ENCODE measurements at places on chromosomes 3 and 15.

DNA sequence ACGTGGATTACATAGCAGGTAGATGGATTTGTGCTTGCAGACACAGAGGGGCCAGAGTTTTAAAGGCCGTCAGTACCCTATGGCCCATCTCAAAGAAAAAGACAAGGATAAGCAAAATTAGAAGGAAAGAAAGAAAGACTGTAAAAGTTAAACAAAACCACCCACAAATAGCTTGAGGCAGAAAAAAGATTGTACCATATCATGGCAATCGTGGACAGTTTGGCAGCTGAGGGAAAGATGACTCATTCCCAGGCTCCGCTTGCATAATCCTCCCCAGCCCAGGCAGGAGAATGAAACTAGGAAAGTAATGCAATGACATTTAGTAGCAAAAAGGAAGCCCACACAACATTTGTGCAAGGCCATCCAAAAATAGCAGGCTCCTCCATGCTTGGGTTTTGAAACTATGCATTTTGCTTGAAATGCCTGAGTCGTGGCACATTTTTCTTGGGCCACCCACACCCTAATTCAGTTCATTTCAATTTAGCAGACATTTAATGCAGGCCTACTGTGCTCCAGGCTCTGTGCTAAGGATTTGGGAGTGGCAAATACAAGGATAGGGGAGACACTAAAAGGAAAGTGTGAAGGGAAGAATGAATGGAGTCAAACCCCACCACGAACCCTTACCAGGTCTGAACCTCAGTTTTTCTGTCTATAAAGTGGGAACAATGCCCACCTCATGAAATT, 40.9 kb upstream of the SMAD3 start:
- no peak for DNase-seq

DNA sequence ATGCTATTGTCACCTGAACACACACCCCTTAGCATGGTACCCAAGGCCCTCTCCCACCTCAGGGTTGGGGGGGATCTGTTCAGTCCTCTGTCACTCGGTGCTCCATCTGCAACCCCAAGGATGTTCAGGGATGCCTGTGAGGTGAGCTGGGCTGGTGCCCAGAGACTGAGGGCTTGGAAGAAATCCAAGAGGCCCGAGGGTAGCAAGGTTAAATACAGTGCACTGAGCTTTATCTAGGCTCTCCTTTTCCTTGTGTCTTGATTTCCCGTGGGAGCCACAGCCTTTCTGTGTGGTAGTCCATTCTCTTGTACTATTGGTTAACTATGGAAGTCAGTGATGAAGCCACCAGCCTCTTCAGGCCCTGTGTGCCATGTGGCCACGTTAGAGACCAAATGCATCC, 18.7 kb upstream of the WNT5A start:
- no peak for DNase-seq

GRCh38 chr15:100043068-100043641, 298.6 kb downstream of the ADAMTS17 start:
- no peak for DNase-seq

- DNase-seq, result no peak
Observed at GRCh38 chr3:58349792-58350626, 17.3 kb downstream of the PXK start.

GRCh38 chr3:183582161-183582560, 26.7 kb upstream of the KLHL6 start:
- DNase-seq, result no peak

GRCh38 chr3:154718053-154718452, 288.1 kb upstream of the GPR149 start:
- DNase-seq, result no peak

GRCh38 chr3:178140531-178141304, 395.5 kb upstream of the KCNMB2 start:
- DNase-seq, result no peak

DNA sequence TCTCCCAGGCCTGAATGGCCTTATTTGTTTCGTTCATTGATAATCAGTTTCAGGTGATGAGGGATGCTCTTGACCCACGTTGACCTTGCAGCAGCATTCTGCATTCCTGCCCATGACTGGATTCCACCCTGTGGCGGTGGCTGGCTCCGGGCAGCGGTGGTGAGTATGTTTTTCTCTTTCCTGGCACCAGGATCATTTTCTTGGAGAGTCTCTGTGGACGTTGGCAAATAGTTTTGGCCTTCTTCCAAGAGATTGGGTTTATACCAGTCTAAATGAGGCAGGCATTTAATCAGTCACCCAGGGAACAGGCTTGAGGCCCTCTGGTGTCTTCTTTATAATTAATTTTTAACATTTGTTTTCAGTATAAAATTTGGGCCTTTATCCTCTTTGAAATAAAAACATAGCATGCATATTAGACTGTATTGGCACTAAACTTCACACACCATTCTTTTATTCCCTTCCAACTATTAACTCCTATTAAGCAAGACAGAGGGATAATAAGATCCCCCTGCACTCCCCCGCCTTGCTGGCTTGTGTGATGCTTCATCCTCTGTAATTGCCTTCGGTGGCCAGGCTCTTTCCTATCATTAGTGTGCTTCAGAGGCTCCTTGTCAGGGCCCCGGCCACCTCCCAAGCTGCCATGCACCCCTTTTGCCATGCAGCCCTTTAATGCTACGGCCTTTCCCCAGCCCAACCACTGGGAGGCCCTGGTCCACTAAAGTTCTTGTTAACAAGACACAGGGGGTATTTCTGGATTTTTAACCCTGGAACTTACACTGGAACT, 176.2 kb upstream of the TOPAZ1 start:
- no peak for DNase-seq

- no peak for DNase-seq
Observed at GRCh38 chr3:149567381-149567780, 90.4 kb downstream of the WWTR1 start.

GRCh38 chr3:122294359-122294758, 30.7 kb upstream of the CSTA start:
- DNase-seq, result no peak

GRCh38 chr3:13108861-13109260, 35.6 kb upstream of the IQSEC1 start:
- no peak for DNase-seq

GRCh38 chr15:53836618-53837017, 77.2 kb upstream of the WDR72 start:
- no peak for DNase-seq

DNA sequence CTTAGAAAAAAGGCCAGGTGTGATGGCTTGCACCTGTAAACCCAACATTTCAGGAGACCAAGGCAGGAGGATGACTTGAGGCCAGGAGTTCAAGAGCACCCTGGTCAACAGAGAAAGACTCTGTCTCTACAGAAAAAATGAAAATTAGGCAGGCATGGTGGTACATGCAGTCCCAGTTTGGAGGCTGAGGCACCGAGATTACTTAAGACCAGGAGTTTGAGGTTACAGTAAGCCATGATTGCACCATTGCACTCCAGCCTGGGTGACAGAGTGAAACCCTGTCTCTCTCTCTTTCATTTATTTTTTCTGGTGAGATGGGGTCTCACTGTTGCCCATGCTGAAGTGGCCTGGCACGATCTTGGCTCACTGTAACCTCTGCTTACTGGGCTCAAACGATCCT, 24.7 kb downstream of the IP6K1 start:
- DNase-seq, result no peak

DNA sequence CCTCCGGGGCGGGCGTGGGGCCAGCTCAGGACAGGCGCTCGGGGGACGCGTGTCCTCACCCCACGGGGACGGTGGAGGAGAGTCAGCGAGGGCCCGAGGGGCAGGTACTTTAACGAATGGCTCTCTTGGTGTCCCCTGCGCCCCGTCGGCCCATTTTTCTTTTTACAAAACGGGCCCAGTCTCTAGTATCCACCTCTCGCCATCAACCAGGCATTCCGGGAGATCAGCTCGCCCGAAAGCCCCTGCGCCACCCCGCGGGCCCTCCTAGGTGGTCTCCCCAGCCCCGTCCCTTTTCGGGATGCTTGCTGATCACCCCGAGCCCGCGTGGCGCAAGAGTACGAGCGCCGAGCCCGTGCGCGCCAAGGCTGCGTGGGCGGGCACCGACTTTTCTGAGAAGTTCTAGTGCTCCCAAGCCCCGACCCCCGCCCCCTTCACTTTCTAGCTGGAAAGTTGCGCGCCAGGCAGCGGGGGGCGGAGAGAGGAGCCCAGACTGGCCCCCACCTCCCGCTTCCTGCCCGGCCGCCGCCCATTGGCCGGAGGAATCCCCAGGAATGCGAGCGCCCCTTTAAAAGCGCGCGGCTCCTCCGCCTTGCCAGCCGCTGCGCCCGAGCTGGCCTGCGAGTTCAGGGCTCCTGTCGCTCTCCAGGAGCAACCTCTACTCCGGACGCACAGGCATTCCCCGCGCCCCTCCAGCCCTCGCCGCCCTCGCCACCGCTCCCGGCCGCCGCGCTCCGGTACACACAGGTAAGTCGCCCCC, at the start of gene THBS1:
Gene THBS1 (plus strand): TSS at position 595 of the 757 bp plus-strand sequence. CDS start 779 bp downstream, outside the sequence.
- DNase-seq, result peak; percentile 17

- DNase-seq, result peak; percentile 9
Observed at GRCh38 chr3:183253528-183254486, 754 bp downstream of the B3GNT5 start.

- no peak for DNase-seq
Observed at GRCh38 chr3:114827495-114827894, 319.6 kb downstream of the ZBTB20 start.

DNA sequence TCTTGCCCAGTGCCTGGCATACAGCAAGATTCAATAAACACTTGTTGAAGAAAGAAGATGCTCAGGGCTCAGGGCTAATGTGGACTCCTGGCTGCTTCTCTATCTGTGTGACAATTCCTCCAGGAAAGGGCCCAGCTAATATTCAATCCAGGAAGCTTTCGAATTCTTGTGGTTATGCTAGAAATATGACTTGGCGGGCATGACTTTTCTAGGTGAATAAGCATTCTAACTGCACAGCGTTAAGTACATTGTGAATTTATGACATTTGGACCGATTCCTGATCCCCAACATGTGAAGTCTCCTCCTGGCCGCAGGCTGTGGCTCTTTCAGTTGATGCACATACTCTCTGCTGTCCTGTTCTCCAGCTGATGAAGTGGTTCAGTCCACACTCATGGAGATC, 117.0 kb downstream of the IMPG2 start:
- DNase-seq, result no peak

- no peak for DNase-seq
Observed at GRCh38 chr3:159200176-159200575, 398.3 kb downstream of the MFSD1 start.

DNA sequence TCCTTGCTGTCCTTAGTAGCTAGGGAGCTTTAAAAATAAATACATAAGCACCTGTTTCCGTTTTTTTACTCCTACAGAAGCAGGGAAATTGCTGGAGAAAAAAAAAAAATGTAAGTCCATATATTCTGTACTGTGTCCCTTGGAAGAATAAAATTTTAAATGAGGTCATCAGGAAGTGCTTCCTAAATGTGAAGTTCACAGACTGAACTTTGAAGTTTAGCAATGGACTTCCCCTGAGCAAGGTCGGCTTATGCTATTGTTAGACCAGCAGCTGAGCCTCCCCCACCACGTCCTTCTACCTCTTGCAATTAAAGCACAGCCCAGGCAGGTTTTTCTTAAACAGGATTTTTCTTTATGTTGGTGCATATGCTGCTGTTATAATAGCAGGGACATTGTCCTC, 26.3 kb downstream of the LIPC start:
- DNase-seq, result no peak

GRCh38 chr15:74399511-74400312, 32.3 kb upstream of the CYP11A1 start:
- no peak for DNase-seq

DNA sequence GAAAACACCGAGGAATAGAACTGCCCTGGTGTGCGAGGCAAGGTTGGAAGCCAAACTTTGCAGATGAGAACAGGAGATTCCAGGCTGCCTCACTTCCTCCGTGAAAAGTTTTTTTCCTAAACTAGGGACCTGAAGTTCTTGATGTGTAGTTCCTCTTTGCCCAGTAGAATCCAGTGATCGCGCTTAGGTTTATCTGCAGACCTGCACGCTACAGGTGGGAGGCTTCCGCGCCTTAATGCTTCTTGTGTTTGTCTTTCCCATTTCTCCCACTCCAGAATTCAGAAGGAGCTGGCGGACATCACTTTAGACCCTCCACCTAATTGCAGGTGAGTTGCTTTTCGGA, 5.4 kb downstream of the UBE2E1 start:
- DNase-seq, result no peak

GRCh38 chr3:156253150-156253549, 132.8 kb downstream of the KCNAB1 start:
- DNase-seq, result no peak

- no peak for DNase-seq
Observed at GRCh38 chr3:123386477-123387040, 62.3 kb downstream of the ADCY5 start.

DNA sequence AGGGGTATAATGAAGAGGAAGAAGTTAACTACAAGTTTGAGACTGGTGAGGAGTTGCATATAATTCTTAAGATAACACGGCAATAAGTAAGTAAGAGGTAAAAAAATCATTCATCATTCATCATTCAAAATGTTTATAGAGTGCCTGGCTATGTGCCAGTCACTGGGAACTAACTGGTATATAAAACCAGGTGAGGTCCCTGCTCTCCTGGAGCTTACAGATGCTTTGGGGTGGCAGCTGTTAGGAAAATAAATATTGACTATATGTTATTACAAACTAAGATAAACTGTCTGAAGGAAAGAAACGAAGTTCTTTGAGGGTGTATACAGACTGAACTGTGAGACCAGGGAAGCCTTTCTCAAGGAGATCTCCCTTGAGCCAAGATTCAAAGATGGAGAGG, 2.9 kb downstream of the CASR start:
- DNase-seq, result no peak

DNA sequence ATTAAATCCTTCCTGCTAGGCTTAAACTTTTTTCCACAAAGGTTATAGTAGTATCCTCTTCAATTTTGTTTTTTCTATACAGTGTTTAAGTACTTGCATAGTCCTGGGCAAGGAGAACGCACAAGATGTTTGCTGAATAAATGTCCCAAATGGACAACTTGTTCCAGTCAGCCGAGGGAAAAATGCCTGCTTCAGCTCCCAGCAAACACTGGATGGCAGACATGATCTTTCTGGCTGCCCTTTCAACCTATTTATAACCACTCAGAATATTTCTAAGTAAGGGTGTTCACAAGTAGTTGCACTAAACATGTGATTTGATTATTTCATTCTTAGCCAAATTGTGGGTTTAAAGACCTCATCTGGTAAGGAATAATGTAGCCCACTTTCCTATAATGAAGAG, 29.8 kb downstream of the GNB4 start:
- DNase-seq, result no peak

DNA sequence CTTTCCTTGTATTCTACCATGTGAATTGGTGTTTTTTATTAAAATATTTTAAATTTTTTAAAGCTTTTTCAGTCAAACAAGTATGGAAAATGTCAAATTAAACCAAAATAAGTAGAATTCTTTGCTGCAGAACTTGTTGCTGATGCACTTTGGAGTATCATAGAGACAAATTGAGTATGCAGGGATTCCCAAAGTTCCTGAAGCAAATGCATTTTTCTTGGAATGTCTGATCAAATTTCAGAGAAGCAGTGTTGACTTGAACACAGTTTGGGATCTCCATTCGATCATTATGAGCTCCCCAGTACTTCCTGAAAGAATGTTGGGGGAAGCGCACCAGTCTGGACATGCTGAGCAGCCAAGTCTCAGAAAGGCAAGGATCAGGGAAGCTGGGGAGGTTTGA, 517.8 kb upstream of the CFAP20DC start:
- DNase-seq, result no peak
